ENCODE measurements at places on chromosomes 7 and 10.

- DNase-seq = no peak
These were observed 104.7 kb downstream of the SEPTIN7 start for GRCh38 chr7:35905555-35905954.

DNA sequence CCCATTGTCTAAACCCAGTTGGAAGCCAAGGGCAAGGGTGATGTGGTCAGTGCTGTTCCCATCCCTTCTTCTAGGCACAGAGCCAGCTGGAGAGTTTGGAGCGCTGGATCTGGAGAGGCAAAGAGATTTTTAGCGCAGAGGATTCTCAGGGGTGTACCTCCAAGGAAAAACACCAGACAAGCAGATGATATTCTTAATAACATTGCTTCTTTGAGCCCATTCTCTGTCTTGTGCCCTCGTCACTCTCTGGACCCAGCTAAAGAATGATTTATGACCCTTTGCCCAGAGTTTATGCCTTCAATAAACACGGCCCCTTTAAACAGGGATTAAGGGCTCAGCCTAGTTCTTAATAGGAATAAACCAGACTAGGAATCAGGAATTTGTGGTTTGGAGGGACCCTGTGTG, 4.7 kb upstream of the HIP1 start:
- DNase-seq = no peak

GRCh38 chr7:31958226-31958625, 112.0 kb downstream of the PDE1C start:
- DNase-seq = no peak

GRCh38 chr10:44511601-44512000, 126.7 kb upstream of the CXCL12 start:
- DNase-seq = peak; percentile 24

DNA sequence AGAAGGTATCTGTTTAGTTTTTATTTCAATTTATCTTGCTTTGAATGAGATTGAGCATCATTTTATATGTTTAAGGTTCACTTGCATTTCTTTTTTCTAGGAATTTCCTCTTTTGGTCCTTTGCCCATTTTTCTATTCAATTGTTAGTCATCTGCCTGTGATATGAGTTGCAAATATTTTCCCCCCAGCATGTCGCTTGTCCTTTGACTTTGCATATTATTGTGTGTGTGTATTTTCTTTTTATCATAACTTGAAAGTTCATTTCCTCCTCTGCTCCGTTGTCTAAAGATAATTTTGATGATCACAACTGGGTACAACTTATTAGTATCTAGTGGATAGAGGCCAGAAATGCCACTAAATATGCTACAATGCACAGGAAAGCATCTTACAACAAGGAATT, 132.7 kb upstream of the MDFIC start:
- no peak for DNase-seq

DNA sequence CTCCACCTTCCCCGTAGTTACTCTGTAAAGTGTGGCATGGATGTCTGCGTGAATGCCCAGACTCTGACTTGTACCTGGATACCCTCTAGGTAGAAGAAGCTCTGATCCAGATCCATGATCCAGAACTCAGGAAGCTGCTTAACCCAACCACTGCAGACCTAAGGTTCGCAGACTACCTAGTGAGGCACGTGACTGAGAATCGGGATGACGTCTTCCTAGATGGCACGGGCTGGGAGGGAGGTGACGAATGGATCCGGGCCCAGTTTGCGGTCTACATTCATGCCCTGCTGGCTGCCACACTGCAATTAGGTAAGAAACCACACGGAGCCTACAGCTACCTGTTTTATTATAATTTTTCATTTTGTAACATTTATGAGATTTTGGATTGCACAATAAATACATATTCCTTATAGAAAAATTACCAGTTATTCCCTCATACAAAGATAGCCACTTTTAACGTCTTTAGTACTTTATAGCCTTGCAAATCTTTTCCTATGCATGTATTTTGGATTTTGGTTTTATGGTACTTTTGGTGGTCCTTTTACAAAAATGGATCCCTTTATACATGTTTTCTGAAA, 77.9 kb downstream of the AVL9 start:
- DNase-seq = no peak

DNA sequence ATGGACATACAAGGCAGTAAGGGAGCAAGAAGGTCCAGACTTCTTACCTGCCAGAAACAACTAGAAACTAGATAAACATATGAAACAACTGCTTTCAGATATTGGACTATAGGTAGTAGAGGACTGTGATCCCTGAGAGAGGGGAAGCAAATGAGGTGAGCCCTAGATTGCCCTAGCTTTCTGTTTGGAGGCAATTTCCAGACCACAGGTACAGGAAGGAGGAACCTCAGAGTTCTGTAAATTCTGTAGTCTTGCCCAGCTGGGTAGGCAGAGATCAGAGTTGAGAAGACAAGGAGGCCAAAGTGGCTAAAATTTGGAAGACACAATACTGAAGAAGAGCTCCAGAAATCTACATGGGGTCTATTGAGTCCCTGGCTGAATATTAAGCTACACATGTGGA, 21.0 kb downstream of the CDK6 start:
- no peak for DNase-seq

- DNase-seq = peak; percentile 72
These were observed 844.9 kb upstream of the PHF14 start for GRCh38 chr7:10128748-10129147.

GRCh38 chr7:37964196-37964595, 43.8 kb downstream of the EPDR1 start:
- no peak for DNase-seq

DNA sequence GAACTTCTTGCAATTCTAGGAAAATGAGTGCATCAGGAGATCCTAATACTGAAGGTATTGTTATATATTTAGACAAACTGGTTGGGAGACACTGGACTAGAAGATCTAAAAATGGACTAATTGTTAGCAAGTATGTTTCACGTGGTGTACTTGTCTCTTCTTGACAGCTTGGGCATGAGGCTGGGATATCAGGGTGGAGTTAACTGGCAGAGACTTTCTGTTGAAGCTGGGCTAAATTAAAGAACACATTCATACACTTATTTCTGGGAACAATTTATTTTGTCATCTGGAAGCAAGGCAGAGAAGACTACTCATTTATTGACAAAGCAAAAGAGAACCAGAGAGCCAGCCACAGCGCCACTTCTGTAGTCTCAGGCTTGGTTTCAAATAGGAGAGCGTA, 25.9 kb downstream of the TYW1 start:
- DNase-seq = peak; percentile 31

GRCh38 chr7:137647905-137648565, 198.7 kb downstream of the DGKI start:
- no peak for DNase-seq

GRCh38 chr7:71408271-71408670, 276.3 kb downstream of the GALNT17 start:
- DNase-seq = no peak

DNA sequence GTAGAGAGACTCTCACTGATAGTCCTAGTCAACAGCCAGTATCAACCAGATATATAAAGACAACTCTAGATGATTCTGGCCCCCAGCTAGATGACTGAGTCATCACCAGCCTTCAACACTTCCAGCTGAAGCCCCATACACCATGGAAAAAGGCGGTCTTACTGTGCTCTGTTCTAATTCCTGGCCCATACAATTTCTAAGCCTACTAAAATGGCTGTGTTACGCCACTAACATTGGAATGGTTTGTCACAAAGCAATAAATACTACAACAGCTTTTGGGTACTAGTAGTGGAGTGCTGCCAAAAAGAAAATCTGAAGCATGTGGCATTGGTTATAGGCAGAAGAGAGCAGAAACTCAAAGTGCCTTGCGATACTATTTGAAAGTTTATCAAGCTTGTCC, 13.0 kb upstream of the TES start:
- DNase-seq = no peak
